ENCODE measurements at places on chromosomes 2 and 18.

DNA sequence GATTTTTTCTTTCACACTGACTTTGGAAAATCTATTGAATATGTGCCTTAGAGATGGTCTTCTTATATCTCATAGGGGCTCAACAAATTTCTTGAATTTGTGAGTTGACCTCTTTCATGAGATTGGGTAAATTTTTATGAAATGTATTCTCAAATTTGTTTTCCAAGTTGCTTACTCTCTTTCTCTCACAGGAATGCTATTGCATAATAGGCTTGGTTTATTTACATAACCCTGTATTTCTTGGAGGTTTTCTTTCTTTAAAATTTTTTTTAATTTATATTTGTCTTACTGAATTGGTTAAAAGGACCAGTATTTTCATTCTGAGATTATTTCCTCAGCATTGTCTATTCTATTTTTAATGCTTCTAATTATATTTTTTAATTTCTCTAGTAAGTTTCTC, 917.1 kb downstream of the DPP10 start:
- no peak for DNase-seq

- no peak for DNase-seq
Measured at GRCh38 chr2:75480971-75481836, 79.5 kb downstream of the EVA1A start.

DNA sequence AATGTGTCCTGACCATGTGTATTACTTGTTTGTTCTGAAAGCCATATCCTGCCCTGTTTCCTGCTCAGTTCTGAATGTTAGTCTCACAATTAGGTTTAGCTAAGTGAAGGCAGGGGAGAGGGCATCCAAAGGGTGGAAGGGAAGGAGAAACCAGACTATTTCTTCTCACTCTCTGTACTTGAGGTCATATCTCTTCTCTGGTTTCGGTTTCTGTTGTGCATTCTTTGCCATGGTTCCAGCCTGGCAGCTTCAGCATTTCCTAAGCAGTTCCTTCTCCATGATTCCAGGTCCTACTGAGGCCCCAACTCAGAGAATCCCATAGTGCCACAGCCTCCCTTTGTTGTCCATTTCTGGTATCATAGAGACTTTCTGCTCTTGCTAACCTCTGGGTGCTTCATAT, 40.3 kb upstream of the HNMT start:
- DNase-seq: no peak

DNA sequence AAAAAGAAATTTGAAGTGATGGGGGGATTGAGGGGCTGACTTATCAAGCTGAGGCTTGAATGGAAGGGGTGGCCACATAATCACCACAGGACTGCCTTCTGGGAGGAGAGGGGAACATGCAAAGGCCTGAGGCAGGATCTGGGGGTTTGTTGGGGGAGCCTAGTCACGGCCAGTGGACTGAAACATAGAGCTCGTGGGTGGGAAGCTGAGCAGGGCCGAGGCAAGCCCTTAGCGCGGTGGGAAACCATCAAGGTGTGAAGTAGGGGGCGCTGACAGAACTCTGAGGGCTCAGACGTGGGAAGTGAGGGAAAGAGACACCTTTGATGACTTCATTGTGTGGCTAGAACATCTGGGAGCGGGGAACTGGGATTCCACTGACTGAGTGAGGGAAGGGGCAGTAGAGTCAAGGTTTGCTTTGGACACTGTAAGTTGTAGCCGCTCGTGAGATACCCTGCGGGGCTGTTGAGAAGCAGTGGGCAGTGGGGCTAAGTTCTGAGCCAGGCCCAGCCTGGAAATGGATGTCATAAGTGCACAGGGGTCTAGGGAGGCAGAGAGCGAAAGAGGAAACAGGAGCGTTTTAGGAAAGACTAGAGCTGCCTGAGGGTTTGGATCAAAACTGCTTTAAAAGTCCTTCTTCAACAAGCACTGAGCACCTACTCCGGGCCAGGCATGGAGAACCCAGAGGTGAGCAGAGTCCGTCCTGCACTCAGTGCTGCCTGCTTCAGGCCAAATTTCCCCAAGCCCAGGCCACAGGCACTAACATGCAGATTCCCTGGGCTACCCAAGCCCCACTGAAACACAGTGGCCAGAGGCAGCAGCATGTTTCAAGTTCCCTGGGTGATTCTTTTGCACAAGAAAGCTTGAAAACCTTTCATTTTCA, 686 bp upstream of the SNORC start:
- no peak for DNase-seq

- DNase-seq: no peak
Measured at GRCh38 chr2:35421485-35421884, 934.1 kb upstream of the CRIM1 start.

DNA sequence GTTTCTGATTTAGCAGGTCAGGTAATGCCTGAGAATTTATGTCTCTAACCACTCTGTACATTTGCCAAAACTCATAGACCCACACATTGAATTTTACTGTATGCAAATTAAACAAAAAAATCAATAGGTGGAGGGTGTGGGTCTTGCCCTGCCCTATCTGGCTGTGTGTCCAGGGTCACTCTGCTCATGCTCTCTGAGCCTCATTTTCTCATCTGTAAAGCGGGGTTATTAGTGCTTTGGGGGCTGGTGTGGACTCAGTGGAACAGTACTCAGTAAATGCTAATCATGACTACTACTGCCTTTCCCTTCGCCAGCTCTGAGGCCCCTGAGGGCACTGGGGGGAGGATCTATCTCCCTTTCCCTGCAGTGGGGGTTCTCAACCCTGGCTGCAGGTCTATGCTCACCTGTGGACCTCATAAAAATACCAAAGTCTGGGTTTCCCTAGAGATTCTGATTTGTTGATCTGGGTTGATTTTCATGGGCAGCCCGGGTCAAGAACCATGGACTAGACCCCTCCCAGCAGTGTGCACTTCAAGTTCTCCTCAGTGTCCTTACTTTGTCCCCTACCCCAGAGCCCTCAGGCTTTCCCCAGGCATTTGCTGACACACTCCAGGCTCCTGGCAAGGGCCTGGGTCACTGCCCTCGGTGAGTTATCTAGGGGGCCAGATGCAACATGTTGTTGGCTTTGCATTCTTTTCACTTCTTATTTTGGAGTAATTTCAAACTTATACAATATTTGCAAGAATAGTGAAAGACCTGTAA, 27.5 kb downstream of the MTHFD2 start:
- no peak for DNase-seq

- no peak for DNase-seq
Measured at GRCh38 chr2:234964631-234965461, 13.0 kb downstream of the SH3BP4 start.

DNA sequence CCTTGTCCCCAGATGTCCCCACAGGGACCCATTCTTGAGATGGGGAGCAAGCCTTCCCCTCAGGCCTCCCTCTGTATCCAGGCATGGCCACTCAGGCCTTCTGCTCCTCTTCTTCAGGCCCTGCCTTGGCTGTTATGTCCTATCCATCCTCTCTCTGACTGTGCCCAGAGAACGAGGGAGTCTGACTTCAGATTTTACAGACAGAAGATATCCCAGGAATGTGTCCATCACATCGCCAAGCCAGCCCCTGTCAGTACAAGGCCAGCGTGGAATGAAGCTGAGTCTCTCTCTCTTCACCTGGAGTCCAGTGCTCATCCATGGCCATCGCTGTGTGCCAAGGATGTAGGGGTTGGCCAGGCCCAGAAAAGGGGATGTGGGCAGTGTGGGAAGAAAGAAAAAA, 57.6 kb downstream of the SDC1 start:
- no peak for DNase-seq

DNA sequence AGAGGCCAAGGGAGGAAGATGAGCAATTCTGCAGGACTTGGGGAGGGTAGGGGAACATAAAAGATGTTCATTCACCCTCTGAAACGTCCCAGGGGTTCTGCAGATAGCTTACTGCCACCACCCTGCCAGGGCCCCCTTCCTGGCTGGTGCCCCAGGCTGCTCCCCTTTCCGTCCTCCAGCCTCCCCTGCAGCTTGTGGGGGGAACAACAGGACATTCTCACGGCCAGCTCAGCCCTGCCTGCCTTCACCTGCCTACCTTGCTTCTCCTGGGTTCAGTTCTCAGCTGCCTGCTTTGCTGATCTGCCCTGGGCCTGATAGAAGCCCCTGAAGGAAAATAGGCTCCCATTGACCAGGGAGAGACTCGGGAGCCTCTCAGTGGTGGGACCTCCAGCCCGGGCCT, 251.1 kb downstream of the CELF4 start:
- DNase-seq: no peak

DNA sequence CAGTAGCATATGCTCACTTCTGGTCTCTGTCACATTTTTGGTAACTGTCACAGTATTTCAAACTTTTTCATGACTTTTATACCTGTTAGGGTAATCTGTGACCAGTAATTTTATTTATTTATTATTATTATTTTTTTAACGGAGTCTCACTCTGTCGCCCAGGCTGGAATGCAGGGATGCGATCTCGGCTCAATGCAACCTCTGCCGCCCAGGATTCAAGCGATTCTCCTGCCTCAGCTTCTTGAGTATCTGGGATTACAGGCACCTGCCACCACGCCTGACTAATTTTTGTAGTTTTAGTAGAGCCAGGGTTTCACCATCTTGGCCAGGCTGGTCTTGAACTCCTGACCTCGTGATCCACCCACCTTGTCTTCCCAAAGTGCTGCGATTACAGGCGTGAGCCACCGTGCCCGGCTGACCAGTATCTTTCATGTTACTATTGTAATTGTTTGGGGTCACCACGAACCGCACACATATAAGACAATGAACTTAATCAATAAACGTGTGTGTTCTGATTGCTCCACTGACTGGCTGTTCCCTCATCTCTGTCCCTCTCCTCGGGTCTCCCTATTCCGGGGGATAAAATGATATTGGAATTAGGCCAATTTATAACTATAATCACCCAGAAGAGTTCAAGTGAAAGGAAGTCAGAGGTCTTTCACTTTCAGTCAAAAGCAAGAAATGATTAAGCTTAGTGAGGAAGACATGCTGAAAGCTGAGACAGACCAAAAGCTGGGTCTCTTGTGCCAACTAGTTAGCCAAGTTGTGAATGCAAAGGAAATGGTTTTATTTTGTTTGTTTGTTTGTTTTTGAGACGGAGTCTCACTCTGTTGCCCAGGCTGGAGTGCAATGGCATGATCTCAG, 22.9 kb downstream of the TGIF1 start:
- DNase-seq: no peak

GRCh38 chr2:65465857-65466256, 33.5 kb upstream of the SPRED2 start:
- no peak for DNase-seq

All from foreskin melanocyte (primary cell).